ENCODE measurements at places on chromosomes 7 and 10.

DNA sequence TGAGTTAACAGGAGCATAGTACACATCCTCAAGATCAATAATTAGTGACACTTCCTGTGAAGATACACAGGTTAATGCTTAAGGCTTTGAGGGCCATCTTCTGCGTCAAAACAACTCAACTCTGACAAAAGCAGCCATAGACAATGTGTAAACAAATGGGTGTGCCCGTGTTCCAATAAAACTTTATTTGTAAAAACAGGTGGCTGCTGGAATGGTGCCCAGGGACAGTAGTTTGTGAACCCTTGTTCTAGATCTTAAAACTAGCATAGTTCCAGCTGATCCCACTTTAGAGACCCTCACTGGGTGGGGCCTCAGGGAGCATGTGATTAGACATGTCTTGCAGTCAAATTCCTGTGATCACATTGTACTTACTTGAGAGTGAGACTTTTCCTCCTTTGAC lies 7.8 kb downstream of the OR2A14 start:
- DNase-seq, result no peak

DNA sequence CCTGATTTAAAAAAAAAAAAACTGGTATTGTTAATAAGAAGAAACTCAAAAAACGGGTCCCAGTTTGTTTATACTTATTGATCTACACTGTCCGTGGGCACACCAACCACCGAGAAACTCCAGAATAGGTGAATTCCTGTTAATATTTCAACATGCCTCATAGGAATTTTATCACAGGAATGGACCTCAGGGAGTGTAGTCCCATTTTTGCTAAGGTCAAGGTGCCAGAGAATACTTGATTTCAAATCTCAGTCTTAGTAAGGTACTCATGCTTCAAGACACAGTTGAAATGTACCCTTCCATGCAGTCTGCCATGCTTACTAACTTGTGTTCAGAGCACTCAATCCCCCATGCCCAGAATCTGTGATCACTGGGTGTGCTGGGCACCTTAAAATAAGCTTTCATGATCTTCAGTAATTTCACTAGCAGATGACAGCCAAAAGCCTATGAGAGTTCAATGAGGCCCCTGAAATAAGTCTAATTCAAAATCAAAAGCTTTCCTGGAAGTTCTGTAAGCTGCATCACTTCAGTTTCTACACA lies 385.7 kb downstream of the TNS3 start:
- DNase-seq, result no peak

- DNase-seq, result no peak
Observed at GRCh38 chr7:35975851-35976454, 175.1 kb downstream of the SEPTIN7 start.

- DNase-seq, result no peak
Observed at GRCh38 chr10:3000048-3000447, 67.3 kb upstream of the PFKP start.

GRCh38 chr10:100347568-100348195 lies 649 bp downstream of the SCD start:
- no peak for DNase-seq

GRCh38 chr10:9895453-9895852 lies 1122.2 kb upstream of the CELF2 start:
- no peak for DNase-seq

DNA sequence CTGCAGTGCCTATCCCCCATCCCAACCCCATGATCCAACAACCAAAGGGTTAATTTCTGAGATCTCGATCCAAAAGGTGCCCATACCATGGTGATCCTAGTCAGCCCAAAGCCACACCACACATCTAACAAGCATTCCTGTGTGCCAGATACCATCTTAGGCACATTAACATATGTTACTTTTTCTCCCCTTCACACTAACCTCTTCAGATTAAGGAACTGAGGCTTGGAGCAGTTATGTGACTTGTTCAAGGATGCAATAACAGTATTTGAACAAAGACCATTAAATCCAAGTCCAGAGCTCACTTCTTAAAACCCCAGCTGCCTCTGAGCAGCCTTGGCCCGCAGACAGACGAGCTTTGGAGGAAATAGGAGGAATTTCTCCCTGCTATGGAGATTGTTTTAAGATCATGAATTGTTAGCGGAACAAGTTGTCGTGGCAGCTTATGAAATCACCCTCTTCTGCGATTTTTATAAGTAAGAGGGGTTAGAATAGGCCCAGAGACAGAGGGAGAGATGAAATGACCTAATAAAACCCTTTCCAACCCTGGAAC lies 327.2 kb downstream of the KCNMA1 start:
- DNase-seq, result no peak

DNA sequence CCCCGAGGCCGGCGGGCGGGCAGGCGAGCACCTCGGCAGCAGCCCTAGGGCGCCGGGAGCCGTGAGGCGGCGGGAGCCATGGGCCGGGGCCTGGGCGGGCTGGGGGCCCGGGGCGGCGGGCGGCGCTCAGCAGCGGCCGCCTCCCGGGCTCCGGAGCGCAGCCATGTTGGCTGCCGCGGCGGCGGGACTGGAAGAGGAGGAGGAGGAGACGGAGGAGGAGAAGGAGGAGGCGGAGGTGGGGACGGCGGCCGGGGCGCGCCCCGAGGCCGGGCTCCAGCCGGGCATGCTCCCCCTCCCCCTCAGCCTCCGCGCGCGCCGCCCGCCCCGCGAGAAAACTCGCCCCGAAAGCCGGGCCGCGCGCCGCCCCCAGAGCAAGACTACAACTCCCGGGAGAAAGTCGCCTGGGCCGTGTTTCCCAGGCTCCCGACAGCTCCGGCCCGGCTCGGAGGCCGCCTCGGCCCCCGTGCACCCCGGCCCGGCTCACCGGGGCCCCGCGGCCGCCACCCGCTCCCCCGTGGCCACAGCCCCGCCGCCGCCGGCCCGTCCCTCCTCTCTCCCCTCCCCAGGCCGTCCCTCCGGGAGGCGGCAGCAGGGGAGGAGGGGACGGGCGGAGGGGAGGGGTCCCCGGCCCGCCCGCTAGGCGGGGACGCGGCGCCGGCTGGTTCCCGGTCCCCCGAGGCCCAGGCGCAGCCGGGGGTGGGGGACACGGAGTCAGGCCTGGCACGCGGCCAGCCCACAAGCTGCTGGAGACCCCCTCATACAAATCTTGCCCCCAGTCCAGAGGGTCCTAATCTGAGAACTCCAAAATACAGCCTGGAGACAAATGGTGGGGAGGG lies at the start of gene DLG5:
Gene DLG5 (minus strand): TSS at position 190 of the 836 bp plus-strand sequence. CDS start 235 bp downstream, outside the sequence.
- DNase-seq, result no peak

DNA sequence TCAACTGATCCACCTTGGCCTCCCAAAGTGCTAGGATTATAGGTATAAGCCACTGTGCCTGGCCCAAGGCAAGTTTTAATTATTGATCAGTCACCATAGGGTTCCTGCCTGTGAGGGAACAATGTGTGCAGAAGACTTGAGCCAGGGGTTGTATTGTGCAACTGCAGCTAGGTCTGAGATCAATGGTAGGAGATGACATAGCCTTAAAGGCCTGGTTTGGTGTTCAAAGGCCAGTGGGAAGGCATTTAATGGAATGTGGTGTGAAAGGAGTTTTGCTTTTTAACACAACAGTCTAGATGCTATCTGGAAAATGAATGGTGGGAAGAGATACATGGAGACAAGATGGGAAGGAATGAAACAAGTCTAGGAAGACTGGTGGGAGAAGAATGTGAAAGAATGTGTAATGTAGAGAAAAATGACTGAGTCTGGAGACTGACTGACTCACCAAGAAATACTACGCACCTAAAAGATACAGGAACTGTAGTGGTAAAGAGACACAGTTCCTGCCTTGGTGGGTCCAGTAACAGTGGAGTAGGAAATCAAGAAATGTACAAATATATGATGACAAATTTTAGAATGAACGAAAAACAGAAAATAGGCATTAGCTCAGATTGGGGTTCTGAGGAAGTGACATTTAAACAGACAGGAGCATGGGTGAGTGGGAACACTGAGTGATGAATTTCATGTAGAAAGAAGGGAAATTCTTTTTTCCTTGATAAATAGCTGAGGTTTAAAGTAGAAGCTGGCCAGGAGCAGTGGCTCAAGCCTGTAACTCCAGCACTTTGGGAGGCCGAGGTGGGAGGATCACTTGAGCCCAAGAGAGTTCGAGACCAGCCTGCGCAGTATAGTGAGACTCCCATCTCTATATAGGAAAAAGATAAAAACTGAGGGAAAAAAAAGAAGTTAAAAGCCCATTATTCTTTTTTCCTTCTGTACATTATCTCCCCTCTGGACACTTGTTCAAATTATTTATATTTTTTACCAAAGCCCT lies 9.4 kb downstream of the HNRNPF start:
- no peak for DNase-seq

GRCh38 chr7:34596887-34597286 lies 61.1 kb upstream of the NPSR1 start:
- DNase-seq, result no peak

DNA sequence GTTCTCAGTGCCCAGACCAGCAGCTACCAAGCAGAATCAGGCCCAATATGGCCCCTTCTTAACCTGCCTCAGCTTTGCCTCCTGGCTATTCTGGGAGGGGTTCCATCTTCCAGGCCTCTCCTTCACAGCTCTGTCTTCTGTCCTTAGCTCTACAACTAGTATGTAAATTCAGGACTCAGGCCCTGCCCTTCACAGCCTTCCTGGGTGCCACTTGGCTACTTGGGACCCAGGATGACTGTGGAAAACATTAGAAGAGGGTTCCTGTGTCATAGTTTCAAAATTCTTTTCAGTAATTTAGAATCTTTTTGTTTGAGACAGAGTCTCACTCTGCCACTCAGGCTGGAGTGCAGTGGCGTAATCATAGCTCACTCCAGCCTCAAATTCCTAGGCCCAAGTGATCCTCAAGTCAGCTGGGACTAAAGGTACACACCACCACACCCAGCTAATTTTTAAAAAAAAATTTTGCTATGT lies 33.2 kb upstream of the PAPSS2 start:
- no peak for DNase-seq

- DNase-seq, result no peak
Observed at GRCh38 chr7:30251708-30252329, 32.6 kb upstream of the ZNRF2 start.

DNA sequence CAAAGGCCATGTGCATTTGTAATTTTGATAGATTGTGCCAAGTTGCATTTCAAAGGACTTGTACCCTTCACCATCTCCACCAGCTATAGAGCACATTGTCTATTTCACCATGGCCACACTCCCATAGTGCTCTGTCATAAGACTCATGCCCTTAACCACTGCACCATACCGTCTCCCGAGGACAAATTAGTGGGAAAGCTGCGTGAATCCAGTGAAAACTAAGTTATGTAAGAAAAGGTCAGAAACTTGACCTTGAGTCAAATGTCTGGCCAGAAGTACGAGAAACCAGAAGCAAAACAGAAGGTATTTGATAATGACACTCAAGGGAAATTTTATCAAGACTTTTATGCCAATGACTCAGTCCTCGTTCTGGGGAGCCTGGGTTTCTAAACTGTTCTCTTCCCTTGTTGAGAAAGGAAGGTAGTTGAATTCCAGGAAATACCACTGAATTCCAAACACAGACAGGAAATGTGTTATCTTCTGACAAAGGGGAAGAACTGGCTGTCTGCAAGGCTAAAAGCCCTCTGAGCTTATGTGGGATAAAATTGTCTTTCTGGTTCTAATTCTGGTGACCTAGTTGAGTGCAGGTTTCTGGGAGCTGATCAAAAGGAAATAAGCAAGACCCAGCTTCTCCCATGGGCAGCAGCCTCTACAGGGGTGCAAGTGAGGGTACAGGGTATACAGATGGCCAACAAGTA lies 49.7 kb downstream of the CDK1 start:
- no peak for DNase-seq

DNA sequence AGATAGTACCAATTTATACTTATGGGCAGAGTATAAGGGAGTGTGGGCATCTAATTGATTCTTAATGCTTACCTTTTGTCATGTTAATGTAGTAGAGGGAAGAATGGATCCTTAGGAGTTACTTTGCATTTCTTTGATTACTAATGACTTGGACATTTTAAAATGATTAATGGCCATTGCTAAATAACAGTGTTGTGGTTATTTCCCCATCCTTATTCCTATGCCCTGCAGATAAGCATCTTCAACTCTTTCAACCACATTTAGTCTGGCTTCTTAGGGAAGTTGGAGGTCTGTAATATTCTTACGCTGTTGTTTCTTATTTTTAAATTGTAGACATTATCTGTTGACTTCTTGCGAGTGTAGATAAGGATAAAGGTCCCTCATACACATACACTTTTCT lies 37.2 kb downstream of the KAT6B start:
- no peak for DNase-seq

DNA sequence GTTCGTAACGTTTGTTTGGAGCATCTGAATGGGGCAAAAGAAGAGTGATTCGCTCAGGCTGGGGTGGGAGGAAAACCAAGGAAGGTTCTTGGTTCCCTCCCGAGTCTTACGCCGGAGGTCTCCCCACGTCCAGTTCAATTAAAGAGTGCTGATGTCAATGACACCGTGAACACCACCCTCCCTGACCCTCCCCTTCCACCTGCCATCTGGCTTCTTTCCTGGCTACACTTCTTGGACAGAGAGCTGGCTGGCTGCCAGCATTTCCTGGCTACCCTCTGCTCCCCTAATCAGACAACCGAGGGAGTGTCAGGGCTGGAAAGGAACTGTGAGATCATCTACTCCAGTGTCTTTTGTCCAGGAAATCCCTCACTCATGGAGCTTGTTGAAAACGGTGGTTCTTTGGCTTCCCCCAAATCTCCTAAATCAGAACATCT lies 24.1 kb upstream of the FFAR4 start:
- DNase-seq, result no peak

DNA sequence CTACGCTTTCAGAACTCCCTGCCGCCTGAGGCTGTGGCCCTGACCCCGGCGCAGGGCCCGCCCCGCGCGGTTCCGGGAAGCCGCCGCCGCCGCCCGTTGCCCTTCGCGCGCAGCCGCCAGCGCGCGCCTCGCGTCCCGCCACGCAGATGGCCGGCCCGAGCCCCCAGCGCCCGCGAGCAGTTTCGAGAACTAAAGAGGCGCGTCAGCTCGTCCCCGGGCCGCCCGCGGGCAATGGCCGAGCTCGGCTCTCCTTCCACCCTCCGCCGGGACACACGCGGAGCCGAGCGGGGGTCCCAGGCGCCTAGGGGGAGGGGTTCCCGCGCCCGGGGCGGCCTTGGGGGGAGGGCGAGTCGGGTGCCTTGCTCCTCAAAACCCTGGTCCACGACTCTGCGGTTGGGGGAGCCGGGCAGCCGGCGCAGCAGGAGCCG lies 1.8 kb downstream of the HNRNPF start:
- DNase-seq, result no peak

DNA sequence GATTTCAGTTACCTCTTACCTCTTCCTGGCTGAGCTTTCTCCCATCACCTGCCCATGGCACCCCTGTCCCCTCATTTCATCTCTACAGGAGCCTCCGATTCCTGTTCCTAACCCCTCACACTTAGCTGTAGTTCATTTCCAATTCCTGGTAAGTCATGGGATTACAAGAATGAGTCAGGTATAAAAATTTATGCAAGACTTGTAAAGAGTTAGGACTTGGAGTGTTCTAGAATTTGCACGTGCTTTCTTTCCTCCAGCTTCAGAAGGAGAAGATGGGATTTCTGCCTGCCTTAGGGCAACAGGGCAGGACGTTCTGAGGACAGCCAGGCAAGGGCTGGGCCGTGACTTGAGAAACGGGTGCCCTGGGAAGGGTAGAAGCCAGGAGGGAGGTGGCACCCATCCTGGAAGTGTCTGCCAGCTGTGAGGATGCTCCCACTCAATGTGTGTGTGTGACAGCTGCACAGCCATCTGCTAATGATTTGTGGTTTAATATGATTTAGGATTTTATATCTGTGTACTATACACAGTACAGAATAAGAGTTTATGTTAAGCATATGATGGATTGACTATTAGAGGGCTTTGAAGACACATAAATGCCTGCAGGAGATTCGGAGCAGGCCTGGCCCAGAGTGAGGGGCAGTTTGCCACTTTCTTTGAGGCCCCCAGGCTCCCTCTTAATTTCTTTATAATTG lies 81.5 kb upstream of the VIPR2 start:
- no peak for DNase-seq

Measured in cortex of kidney (tissue), 1 donor.